ENCODE measurements at places on chromosomes 12 and 14.

DNA sequence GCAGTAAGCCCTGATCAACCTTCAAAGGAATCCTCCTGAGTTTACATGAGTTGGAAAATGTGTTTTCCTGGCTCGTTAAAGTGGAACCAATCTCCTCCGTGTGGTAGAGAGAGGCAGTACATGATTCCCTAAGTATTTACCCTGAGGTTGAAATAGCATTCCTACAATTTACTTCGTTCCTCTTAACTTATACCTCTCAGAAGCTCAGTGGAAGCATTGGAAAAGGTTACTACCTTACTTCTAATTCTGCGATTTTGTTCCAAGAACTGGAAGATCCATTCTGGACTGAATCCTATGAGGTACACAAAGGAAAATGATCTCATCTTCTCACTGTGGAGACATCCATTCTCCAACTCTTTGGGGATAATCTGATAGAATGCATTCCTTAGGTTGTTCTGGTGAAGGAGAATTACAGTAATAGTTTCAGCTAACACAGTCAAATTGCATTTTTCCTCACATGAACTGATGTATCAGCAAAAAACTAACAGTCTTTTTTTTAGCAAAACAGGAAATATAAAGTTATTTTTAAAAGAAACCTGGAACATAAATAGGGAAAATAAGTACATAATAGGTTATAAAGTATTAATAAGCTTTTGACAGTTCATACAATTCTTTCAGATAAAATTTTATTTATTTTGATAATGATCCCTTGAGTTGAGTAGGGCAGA, 475.6 kb downstream of the PDZRN4 start:
- no peak for DNase-seq

DNA sequence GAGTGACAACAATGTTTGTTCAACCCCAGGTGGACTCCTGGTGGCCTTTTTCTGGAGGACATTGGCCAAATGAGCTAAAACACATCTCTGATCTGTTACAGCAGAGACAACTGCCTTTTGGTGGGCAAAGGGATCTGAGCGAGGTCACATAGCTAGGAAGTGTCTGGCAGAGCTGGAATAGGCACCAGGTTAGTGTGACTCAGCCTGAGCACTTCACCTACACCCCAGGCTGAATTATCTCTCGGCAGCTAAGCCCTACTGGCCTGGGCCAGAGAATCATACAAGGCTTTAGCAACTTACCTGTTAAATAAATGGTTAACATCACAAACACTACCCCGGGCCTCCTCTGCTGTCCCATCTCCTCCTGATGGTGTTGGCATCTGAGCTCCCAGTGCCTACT, 50.2 kb upstream of the HSPB8 start:
- no peak for DNase-seq

- no peak for DNase-seq
These were observed 302.5 kb downstream of the DPF3 start for GRCh38 chr14:72591391-72591790.

GRCh38 chr12:77231501-77231918, 166.1 kb upstream of the E2F7 start:
- no peak for DNase-seq

DNA sequence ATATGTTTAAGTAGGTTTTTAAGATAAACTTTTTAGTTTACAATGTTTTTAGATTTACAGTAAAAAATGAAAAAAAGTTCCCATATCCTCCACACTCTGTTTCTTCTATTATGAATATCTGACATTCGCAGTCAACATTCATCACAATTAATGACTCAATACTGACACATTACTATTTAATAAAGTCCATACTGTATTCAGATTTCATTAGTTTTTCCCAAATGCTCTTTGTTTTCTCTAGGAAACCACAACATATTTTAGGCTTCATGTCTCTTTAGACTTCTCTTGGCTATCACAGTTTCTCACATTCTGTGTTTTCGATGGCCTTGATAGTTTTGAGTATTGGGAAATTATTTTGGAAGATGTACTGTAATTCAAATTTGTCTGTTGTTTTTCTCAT, 399.8 kb downstream of the SLC6A15 start:
- no peak for DNase-seq

- DNase-seq: no peak
These were observed 117.6 kb downstream of the CRADD start for GRCh38 chr12:93794738-93795137.

DNA sequence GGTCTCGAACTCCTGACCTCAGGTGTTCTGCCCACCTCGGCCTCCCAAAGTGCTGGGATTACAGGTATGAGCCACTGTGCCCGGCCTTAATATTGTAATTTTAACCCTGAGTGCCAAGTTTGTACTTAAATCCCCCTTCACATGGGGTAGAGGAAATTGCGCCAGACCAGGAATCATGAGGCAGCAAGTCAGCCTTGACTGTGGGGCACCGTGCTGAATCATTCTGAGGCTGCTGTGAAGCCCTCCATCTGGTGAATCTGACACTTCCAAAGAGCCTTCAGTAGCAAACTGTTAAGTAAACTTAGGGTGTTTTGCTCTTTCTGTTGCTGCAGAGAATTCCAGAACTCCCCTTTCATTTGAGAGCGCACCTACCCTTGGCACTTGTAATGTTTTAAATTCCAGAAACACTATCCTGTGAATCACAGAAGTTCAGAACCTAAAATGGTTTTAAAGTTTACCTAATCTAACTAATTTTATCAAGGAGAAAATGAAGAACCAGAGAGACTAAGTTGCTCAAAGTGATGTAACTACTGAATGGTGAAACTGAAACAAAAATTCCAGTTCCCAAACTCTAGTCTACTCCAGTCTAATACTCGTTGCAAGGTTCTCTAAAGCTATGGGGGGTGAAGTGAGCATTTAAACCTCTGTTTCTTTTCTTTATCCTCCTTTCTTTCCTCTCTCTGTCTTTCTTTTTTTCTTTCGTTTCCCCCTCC, 7.5 kb downstream of the HEBP1 start:
- no peak for DNase-seq

GRCh38 chr12:83313827-83314226, 627.1 kb downstream of the TMTC2 start:
- no peak for DNase-seq

DNA sequence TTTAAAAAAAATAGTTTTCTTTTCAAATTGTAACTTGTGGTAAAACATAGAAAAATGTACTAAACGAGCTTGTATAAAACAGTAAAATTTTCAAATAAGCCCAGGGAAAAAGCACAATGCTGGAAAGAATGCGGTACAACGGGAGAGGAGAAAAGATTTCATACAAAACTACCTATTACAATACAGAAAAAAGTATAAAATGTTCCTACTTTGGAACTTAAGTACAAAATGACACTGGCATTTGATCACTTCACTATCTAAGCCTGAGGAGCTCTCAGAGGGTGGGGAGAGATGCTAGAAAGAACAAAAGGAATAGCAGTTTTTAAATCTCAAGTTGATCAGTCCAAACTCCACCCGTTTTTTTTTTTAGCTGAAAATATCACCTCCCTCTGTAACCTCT, 39.5 kb upstream of the COL2A1 start:
- DNase-seq: no peak

DNA sequence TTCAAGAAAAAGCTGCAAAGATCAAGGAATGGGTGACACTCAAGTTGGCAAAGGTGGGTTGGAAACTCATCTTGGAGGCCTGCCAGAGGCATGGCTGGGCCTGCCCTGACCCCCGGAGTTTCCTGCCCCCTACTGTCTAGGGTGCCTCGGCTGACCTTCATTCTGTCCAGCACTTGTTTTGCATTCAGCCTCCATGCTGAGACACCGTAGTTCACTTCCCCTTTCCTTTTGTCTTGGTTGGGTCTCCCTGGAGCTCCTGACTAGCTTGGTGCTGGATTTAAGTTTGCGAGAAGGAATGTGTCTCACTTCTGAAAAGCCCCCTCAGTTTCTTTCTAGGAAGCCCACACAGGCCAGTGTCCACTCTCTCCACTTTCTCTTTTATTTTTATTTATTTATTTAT, 26.5 kb downstream of the PLEKHH1 start:
- no peak for DNase-seq

- DNase-seq: peak; percentile 64
These were observed 25.8 kb upstream of the STRAP start for GRCh38 chr12:15856097-15856982.

GRCh38 chr12:113990250-113991223, 24.4 kb upstream of the RBM19 start:
- DNase-seq: peak; percentile 13

DNA sequence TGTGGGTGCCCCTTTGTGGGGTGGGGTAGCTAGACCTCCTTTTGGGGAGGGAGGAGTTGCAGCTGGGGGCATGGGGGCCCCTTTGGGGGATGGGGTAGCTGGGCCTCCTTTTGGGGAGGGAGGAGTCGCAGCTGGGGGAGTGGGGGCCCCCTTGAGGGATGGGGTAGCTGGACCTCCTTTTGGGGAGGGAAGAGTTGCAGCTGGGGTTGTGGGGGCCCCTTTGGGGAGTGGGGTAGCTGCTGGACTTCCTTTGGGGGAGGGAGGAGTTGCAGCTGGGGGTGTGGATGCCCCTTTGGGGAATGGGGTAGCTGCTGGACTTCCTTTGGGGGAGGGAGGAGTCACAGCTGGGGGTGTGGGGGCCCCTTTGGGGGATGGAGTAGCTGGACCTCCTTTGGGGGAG, 7.0 kb downstream of the NACA start:
- DNase-seq: no peak

Data from NCI-H345 (cell line).